BJ (cell line): ENCODE measurements at places on chromosomes 2 and 18.

- DNase-seq = no peak
These were observed 13.4 kb upstream of the CLASP1 start for GRCh38 chr2:121662656-121663055.

DNA sequence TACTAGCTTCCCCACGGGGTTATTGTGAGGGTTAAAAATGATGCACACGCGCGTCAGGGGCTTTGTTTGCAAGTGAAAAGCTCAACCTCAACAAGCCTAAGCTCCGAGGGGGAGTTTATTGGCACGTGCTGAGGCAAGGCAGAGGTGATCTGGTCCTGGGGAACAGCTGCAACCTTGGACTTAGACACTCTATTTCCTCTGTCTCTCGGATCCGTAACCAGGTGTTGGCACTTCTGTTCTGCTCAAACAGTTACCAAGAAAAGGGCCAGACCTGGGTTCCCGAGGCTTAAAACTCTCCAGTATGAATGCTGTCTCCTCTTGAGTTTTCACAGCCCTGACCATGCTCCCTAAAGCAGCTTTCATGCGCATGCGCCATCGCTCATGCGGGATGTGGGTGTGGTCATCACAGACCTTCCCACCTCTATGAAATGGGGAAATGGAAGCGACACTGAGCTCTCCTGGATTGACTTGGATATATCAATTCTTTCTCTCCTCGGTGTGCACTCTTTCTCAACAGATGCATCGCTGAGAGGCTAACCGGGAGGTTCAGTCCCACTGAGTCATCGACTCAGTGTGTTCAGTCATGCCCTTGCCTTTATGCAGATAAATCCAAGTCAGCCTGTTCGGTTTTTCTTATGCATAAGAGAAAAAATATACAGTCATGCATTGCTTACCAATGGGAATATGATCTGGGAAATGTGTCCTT, 19.9 kb upstream of the RAB31 start:
- DNase-seq = no peak

DNA sequence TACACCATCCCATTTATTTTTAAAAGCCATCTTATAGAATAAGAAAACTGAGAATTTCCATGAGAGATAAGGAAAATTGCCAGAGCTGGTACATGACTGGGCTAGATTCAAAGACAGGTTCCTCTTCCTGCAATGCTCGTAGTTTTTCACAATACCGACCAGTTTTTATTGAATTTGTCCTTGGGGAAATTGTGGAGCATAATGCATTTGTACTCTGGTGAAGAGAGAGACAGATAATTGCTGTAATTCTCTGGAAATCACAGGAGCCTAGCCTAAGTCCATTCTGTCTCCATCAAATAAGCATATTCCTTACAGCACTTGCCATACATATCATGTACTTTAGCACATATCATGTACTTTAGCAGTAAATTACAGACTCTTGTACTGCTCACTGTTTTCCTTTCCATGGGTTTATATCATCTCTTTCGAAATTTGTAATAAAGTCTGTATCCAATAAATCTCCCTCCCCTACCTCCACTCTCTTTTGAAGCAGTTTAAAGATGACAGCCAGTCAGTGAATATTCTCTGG, 355.2 kb downstream of the CNTNAP5 start:
- DNase-seq = no peak

DNA sequence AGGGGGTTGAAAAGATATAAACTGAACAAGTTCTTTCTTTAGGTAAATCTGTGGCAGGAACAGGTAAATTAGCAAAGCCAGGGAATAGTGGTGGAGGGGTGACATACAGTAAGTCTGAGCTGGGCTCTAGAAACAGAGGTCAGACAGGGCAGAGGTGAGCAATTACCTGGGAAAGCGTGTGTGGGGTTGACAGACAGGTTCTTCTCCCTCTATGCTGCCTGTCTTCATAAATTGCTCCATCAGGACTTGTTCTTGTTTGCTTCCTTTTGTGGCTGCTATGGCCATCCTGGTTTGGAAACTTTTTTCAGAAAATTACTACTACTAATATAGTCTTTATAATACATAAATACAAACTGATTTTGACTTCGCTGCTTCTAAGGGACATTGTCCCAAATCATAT, 3.4 kb upstream of the ANKRD12 start:
- DNase-seq = no peak

DNA sequence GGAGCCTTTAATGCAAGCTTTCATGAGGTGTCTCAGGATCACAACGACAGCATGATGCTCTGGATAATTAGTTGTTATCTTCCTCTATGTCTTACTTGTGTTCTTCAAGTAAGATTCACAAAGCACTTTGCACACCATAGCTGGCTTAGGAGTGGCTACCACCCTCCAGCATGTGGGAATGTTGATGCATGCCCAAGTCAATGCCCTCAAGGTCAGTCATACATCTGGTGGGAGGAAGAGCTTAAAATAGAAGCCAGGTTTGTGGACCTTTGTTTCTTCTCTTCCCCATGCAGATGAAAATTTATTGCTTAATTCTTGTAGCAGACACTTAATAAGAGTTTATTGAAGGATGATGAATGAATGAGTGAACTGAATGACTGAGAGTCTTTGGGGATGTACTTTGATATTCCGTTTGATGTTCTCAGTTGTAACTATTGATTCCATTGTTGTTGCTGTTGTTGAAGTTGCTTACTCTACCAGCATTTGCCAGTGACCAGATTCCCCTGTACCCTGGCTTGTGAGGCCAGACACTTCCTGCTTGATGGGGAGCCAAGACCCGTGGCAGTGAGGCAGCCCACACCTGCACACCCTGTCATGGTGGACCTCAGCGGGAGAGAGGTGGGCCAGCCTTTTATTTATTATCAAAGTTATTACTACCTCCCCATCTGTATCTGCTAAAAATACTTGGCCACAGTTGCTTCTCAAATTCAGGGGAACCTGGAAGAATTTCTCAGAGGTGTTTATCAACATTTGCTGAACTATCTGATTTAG, 137.8 kb downstream of the LAMA3 start:
- no peak for DNase-seq

GRCh38 chr18:29960539-29960938, 1082.0 kb downstream of the DSC3 start:
- no peak for DNase-seq

- no peak for DNase-seq
These were observed 168.7 kb downstream of the KCNS3 start for GRCh38 chr2:18047213-18047611.

DNA sequence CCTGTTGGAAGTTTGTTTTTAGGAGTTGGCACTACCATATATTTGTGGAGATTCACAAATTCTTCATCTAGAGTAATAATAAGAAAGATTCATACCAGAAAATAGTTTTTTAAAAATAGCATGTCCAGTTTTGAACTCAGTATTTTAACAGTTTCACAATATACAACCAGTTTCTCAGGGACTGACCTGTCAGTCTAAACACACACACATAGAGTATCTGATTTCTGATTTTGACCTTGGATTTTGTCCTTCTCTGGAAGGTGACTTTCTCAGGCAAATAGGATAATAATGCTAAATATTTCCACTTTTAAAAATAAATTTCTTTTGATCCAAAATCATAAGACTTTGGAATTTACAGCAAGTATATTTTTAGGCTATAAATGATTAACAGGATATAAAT, 32.0 kb downstream of the MFSD6 start:
- no peak for DNase-seq

GRCh38 chr2:61006486-61007105, 10.9 kb upstream of the PEX13 start:
- DNase-seq = no peak

DNA sequence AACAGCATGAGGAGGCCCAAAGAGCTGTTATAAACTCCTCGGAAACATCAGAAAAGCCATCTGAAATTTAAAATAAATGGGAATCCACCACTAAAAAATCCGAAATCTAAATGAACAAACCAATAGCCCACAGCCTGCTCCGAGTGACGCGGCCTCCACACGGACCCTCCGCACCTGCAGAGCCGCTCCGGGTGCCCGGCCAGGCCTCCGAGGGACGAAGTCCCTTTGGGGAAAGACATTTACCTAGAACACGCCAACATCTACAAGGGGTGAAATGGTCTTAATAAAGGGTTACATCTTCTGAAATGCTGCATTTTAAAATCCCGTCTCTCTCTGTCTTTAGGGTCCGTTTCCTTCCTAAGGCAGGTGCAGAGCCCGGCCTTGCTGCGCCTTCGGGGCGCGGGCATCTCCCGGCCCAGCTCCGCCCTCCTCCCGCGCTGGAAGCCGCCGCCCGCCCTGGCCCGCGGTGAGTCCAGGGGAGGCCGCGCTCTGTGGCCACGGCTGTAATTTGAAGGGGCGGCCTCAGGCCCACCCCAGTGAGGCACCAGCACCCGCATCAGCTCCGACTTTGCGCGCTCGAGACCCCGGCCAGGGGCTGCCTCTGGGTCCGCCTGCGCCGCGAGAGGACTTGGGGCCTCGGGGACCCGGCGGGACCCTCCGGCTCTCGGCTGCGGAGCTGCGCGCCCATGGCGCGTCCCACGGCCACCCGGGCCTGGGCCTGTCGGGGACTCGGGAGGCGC, 42.3 kb upstream of the CTDP1 start:
- no peak for DNase-seq

DNA sequence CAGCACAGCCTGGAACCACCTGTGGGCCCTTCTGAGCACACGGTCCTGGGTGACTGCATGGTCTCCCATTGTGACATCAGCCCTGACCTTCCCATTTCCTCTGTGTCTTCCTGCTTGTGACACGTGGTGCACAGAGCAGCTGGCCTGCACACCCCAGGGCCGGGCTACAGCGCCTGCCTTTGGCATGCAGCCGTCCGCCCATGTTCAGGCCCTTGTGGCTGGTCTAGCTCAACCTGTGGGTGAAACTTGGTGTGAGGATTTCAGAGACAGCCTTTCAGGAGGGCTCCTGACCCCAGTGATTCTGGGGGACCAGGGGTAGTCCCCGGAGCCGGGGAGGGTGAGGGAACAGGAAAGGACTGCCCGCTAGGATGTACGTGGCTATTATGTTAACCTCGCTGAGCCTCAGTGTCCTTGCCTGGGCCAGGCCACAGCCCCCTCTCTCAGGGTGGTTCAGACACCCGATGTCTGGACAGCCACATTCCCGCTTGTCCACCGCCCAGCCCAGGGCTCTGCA, 284.8 kb upstream of the HS6ST1 start:
- DNase-seq = no peak

DNA sequence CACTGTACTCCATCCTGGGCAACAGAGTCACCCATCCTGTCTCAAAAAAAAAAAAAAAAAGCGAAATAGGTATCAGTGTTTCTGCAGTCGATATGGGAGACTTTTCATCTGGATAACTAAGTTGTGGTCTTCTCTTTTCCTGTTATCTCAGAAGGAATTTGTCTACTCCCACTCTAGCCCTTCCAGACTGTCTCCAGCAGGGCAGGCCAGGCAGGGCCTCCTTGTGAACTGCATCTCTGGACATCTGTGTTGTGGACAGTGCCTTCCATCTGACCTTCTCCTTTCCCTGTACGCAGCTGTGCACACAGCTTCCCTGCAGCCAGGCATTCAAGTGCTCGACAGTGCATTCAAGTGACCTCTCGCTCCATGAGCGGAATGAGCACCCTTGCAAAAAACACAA, 110.2 kb downstream of the CABLES1 start:
- DNase-seq = no peak

- DNase-seq = no peak
These were observed 220.8 kb downstream of the GULP1 start for GRCh38 chr2:188512456-188512855.

- DNase-seq = no peak
These were observed 23.0 kb upstream of the MRO start for GRCh38 chr18:50842846-50843245.

DNA sequence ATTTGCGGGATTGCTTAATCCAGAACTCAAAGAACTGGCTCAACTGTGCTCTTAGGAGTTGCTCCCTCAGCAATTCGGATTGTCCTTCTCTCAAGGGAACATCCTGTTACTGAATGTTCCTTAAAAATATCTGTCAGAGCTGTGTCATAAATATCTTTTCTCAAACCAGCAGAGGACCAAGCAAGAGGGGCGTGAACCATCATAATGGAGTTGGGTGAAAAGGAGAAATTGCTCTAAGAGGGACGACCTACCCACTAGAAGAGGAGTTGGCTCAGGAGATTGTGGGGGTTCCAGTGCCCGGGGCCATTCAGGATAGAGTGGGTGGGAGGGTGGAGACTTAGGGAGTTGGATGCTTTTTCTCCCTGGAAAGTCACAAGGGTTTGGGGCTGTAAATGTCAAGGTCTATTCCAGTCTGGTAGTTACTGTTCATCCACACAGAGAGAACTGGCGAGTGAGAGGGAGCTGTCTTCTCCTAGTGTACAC, 59.5 kb downstream of the MERTK start:
- DNase-seq = no peak

DNA sequence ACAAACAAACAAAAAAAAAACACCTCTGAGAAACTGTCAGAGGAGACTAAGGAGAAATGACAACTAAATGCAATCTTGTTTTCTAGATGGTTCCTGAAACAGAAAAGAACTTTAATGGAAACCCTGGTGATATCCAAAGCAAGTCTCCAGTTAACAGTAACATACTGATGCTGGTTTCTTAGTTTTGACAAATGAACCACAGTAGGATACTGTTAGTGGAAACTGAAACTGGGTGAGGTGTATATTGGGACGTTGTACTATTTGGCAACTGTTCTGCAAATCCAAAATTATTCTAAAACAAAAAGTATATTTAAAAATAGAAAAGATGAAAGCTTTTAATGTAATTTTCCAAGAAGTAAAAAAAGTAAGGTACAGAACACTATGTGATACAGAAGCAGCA, 11.4 kb downstream of the SESTD1 start:
- no peak for DNase-seq

GRCh38 chr2:16386431-16386830, 279.2 kb downstream of the CYRIA start:
- DNase-seq = no peak

DNA sequence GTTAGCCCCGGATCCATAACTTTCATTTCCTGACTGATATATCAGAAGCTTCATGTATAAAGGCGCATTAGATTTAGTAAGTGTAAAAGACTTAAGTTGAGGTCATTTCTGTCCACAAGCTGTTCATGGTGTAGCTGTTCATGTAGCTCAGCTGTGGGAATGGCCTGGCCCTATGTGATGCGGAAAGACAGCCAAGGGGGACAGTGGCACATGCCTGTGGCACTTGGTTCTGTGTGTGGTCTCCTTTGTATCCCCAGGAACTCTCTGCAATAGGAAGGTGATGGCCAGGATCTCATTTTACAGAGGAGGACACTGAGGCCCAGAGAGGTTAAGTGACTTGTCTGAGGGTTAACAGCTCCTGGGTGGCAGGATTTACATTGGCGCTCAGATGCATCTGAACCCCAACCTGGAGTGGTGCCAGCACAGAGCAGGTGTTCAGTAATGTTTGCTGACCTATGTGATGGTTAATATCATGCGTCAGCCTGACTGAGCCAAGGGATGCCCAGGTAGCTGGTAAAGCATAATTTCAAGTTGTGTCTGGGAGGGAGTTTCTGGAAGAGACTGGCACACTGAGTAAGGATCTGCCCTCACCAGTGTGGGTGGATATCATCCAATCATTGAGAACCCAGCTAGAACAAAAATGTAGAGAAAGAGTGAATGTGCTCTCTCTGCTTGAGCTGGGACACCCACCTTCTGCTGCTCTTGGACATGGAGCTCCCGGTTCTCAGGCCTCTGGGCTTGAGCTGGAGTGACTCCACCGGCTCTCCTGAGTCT, 25.4 kb downstream of the HPCAL1 start:
- no peak for DNase-seq
